Thymus (tissue), 14 donors: ENCODE measurements at places on chromosomes 3 and 15.

DNA sequence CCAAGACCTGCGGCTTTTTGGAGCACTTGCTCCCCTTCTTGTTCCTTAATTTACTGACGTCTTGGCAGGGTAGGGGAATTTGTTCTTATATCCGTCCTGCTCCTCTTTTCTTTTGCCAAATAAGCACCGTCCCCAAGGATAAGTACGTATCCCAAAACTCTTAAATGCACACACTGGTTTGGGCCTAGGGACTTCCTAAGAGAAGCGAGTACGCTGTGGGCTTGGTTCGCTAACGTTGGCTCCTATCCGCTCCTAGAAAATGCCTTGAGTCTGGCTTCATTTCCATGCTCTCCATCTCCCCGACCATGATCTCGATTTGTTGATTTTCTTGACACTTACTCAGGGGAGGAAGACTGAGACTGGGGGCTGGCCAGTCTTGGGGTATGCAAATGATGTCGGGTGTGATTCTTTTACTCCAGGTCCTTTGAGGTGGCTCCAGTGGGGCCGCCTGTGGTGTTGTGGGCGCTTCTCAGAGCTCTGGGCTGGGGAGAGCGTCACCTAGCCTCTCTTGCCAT, 1.3 kb downstream of the MYRIP start:
- DNase-seq = no peak

DNA sequence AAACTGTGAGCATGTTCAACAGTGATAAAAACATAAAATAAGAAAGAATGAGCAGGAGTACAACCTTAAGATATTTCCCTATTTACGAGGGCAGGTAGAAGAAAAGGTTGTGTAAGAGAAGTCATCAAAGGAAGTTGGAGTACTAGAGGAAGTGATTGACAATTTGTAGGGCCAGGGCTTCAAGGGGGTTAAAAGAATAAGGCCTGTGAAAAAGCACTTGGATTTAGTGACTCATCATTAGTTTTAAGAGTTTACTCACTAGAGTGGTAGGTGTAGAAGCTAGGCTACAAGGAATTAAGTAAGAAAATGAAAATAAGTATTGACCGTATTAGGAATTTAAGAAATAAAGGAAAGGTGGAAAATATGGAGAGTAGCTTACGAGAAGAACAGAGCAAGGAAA, 23.6 kb downstream of the KCNMB3 start:
- DNase-seq = no peak

- no peak for DNase-seq
Measured at GRCh38 chr3:152389316-152389934, 120.7 kb downstream of the MBNL1 start.

GRCh38 chr3:69012800-69013252, 658 bp downstream of the EOGT start:
- DNase-seq = no peak

GRCh38 chr15:26177816-26178215, 314.7 kb upstream of the ATP10A start:
- no peak for DNase-seq

- DNase-seq = no peak
Measured at GRCh38 chr15:48413304-48413703, 82.1 kb downstream of the DUT start.

DNA sequence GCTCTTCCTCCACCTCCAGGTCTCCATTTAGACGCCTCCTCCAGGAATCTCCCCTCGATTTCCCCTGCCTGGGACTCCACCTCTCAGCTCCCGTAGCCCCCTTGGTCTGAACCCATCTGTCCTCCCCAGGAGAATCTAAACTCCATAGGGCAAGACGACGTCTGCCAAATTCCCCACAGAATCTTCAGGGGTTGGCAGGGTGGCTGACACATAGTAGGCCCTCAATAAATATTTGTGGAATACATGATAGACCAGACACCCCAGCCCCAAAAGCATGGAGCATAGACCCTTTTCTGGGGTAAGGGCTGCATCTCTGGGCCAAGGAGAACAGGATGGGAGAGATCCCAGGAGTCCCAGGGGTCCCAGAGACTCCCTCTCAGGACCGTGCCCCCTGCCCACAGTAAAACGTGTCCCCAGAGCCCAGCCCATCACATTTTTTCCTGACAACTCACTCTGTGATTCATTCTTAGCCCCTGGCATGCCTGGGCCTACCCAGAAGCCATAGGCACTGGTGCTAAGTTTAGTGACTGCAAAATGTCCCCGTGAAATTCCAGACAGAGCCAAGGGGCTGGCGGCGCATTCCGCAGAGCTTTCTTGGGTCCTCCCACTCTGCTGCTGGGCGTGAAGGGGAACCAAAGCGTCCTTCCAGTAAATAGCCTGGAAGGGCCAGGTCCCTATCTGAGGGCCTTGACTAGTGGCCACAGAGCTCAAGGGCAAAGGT, 78.0 kb upstream of the SLC6A6 start:
- DNase-seq = no peak

DNA sequence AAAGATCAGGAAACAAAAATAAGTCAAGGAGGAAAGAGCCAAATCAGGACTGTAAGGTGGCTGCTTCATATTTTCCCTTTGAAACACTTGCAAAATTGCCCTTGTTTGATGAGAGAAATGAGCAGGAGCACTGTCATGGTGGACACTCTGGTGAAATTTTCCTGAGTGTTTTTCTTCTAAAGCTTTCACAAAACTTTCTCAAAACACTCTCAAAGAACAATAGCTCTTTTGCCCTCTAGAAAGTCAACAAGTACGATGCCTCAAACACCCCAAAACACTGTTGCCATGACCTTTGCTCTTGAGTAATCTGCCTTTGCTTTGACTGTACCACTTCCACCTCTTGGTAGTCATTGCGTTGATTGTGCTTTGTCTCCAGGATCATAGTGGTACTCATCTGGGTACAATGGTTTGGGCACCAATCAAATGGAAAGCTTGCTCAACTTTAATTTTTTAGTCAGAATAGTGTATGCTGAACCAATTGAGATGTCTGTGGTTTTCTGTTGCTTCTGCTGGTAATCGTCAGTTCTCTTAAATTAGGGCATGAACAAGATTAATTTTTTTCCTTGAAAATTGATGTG, 13.2 kb upstream of the MITF start:
- no peak for DNase-seq

GRCh38 chr3:71843071-71843470, 58.1 kb upstream of the PROK2 start:
- no peak for DNase-seq

DNA sequence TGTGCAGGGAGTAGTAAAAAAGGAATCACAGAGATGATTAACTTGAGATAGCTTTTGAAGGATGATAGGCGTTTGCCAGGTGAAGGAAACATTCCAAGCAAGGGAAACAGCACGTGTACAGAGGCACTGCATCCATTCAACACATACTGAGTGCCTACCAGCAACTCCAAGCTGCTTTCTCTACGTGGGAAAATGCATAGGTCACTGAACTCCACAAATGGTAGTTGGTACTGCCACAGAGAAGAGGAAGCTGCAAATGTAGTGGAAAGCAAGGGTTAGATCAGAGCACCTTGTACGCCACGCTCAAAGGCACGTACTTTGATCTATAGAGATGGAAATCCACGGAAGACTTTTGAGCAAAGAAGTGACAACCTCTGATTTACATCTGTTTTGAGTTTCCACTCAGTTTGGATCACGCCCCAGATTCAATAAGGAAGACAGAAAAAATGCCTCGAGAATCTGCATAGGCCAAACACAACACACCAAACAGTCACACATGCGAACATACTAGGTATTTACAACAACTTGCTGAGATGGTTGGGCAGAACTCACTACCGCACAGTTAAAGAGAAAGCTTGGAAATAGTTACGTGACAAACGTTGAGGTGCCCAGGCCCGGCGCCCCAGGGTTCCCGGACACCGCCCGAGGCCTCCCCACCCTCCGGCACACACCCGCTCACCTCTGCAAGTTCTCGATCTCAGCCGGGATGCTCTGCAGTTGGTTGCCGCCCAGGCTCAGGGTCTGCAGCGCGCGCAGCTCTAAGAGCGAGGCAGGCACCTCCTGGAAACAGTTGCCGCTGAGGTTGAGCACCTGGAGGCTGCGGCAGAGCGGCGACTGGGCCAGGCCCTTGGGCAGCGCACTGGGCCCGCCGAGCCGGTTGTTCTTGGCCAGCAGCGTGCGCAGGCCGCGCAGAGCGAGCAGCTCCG, 826 bp downstream of the LRRC58 start:
- DNase-seq = peak; percentile 28

DNA sequence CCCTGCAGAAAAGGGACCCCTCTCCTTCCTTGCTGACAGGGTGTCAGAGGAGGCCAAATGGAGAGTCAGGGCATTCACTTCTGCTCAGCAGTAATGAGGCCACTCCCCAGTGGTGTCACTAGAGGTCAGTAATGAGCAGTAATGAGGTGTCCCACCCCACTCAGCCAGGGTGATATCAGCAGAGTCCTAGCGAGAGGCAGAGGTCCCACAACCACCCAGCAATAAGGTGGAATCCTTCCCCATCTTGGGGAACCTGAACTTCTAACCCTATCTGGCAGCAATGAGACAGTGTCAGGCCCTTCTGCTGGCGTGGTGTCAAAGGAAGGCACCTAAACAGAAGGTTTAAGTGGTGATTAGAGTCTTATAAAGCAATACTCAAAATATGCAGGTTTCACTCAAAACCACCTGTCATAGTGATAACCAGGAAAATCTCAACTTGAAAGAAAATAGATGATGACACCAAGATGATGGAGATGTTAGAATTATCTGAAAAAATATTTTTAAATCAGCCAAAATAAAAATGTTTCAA, 12.9 kb downstream of the OCA2 start:
- peak; percentile 61 for DNase-seq

DNA sequence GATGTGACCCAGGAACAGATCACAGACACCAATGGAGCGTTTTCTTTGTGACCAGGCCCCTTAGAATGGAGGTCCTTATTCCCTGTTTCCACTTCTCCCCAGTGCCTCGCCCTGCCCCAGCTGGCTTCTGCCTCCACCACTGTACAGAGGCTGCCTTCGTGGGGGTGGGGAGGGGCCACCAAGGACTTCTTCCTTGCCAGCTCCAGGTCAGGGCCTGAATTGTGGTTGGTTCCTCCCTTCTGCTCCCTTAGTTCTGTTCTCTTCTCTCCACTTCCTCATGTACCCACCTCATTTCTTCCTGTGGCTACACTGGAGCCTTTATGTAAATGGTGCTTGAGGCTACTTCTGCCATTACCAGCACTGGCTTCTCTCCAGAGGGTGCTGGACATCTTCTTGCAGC, 16.4 kb downstream of the TGM4 start:
- DNase-seq = no peak

GRCh38 chr3:22371036-22371435, 620.0 kb upstream of the ZNF385D start:
- DNase-seq = no peak

DNA sequence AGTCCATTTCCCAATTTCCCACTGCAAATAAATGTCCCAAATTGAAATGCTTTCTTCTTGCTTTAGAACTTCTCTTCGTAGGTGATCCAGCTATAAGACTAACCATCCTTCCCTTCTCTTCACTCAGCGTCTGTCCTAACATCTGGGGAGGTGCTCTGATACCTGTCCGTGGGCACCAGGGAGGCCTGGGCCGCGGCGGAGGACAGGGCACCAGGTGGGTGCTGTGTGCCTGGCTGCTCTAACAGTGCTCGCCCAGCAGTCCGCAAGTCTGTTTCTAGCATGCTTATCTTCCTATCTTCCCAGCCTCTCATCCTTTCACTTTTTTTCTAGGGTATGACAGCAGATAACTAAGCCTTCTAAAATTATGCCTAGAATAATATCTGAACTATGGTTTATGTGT, 37.3 kb downstream of the NKIRAS1 start:
- DNase-seq = no peak

- DNase-seq = no peak
Measured at GRCh38 chr15:89496155-89497098, at the start of gene RHCG. Gene RHCG (minus strand): TSS chr15:89496583. CDS start chr15:89496544, 39 bp downstream.

GRCh38 chr3:95705786-95706418, 1108.5 kb upstream of the EPHA6 start:
- DNase-seq = no peak

DNA sequence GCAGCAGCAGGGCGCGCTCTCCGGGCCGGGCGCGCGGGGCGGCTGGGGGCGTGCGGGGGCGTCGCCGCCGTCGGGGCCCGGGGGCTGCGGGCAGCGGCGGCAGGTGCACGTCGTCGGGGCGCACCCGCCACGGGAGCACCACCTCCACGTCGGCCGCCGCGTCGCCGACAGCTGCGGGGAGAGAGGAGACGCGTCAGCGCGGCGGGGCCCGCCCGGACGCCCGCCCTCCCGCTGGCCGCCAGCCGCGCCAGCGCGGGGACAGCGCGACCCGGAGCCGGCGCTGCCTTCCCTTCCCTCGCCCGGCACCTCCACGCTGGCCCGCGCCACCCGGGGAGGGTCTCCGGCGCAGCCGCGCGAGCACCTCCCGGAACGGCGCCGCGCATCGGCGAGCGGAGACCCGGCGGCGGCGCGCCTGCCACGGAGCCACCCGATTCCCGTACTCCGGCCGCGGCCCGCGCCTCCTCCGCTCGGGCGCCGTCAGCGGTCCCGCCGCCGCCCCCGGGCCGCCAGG, 481 bp downstream of the ADAMTS17 start:
- no peak for DNase-seq

DNA sequence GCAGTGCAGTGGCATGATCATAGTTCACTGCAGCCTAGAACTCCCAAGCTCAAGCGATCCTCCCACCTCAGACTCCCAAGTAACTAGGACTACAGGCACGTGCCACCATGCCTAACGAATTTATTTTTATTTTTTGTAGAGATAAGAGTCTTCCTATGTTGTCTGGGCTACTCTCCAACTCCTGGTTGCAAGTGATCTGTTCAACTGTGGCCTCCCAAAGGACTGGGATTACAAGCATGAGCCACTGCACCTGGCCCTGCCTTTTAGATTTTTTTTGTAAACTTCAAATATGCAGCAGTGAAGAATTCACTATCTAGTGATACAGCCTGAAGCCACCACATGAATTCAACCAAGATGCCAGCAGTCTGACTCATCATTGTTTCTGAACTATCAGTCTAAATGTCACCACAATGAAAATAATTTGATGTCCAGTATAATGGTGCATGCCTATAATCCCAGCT, 32.7 kb downstream of the UBXN7 start:
- no peak for DNase-seq

- no peak for DNase-seq
Measured at GRCh38 chr15:48176112-48176511, 2.0 kb downstream of the MYEF2 start.

GRCh38 chr15:73926219-73927002, at the start of gene LOXL1:
Gene LOXL1 (plus strand): TSS chr15:73926462. CDS start chr15:73926784, 322 bp downstream.
- DNase-seq = no peak

GRCh38 chr3:19146685-19147650, 1.3 kb upstream of the KCNH8 start:
- DNase-seq = peak; percentile 84

GRCh38 chr15:39432912-39433348, 147.9 kb upstream of the THBS1 start:
- no peak for DNase-seq
